ENCODE measurements at places on chromosomes 2 and 18. TPM values are rescaled to one million over a fixed set of nuclear protein-coding genes. Genes with fewer than 3 reads are reported as not detected.

The POU3F3 gene
- not detected for total RNA-seq

The ANKRD44 gene
- total RNA-seq, result 18.2 TPM

The IL36RN gene
- not detected for total RNA-seq

The MAP3K19 gene
- not detected for total RNA-seq

The CTNNA2 gene
- not detected for total RNA-seq

The PRSS56 gene
- not detected for total RNA-seq

The OSR1 gene
- not detected for total RNA-seq

The CCT4 gene
- 174 TPM for total RNA-seq

The MYO5B gene
- 4.7 TPM for total RNA-seq

The WDR75 gene
- 60.4 TPM for total RNA-seq

The ALPG gene
- not detected for total RNA-seq

The CREB1 gene
- total RNA-seq, result 25.5 TPM

The TMEM182 gene
- 0.98 TPM for total RNA-seq
